ENCODE measurements at places on chromosomes 1 and 21.

DNA sequence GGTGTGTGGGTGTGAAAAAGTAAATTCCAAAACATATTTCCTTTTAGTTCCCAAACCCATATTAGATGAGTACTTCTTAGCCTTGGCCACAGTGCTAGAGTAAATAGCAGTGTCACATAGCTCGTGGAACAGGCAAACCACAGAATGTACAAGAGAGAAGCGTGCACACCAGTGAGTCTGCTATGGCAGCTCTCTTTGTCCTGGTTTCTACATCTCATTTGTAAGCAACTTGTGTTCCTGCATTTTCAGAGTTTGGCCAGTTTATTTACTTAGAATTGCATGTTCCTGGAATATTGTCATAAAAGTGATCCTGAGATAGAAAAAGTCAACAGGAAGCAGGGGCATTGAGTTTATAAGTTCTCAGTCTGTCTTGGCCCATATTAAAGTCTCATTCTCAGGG lies 142.1 kb downstream of the DHRS3 start:
- DNase-seq: no peak

GRCh38 chr1:90291431-90292216 lies 296.7 kb downstream of the ZNF326 start:
- no peak for DNase-seq

DNA sequence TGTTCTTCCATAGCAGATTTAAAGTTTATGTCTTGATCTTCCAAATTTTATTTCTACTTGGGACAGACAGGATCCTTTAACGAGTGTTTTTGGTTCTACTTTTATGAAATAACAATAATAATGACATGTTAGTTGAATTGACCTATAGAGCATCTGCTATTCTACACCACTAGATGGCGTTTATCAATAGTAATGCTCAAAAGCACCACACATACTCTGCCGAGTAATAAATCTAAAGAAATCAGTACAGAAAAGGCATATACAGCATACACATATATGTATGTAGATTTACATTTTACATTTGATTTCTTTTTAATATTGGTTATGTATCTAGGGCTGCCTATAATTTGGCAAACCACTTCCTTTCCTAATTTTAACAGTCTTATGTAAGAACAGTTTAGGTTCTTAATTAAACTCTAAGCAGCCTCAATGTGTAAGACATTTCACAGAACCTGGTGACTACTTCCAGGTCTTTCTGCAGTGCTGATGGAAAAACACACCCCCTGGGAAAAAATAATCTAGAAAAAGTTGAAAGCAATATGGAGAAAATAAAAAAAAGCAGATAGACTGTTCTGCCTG lies 5.9 kb upstream of the SIPA1L2 start:
- no peak for DNase-seq

GRCh38 chr1:245855846-245856730 lies 651.0 kb downstream of the SMYD3 start:
- DNase-seq: no peak

All from effector memory CD4-positive, alpha-beta T cell (primary cell).